Coronary artery (tissue), 2 donors: ENCODE measurements at places on chromosomes 3 and 15.
A peak's percentile ranks its signal among the peaks of the same experiment; 100 is the strongest.

DNA sequence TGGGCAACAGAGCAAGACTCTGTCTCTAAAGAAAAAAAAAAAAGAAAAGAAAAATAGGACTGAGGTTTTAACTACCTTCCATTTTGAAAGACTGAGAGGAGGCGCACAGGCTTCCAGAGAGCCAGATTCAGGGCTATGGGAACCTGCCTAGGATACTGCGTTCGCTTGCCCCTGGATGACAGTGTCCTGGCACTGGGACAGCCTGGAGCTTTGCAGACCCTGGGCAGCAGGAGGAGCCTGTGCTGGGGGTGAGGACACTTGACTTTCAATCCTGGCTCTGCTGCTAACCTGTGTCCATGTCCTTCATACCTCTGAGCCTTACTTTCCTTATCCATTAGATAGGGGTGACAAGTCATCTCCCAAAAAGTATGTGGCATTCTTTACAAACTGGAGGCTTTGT, 31.2 kb downstream of the CD276 start:
- no peak for DNase-seq

DNA sequence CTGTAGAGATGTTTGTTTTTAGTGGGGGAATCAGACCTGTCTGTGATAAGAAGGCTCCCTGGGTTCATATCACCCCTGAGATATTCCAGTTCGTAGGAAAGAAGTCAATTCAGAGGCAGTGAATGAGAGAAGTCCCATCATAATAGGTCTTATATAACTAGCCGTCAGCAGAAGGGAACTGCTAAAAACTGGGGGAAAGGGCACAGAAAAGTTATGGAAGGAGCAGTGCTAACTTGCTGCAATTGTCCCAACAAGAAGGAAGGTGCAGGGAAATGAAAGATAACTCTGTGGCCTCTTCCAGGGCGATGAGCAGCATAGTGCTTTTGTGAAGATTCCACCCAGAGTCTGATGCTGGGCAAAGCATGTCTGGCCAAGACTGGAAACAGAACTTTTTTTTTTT, 9.0 kb upstream of the CA12 start:
- no peak for DNase-seq

DNA sequence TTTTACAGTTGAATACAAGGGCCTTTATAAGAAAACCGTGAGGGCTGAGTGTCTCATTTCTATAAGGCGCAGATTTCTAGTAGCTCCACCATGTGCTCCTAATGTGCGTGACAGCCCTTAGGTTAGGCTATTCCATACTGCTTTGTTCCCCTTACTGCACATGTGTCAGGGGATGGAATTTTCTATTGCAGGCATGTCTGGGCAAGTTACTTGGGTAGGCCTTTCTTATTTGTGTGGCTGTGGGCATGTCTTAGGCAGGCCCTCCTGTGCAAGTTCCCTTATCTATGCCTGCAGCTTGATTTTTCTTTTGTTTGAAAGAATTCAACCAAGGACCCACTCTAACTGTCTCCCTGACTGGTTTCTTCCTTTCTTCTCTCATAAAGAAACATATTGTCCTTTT, 434.2 kb upstream of the CNTN3 start:
- no peak for DNase-seq

GRCh38 chr3:713006-713621, 379.7 kb upstream of the CNTN6 start:
- no peak for DNase-seq

GRCh38 chr15:61549727-61550126, 320.6 kb upstream of the RORA start:
- no peak for DNase-seq

DNA sequence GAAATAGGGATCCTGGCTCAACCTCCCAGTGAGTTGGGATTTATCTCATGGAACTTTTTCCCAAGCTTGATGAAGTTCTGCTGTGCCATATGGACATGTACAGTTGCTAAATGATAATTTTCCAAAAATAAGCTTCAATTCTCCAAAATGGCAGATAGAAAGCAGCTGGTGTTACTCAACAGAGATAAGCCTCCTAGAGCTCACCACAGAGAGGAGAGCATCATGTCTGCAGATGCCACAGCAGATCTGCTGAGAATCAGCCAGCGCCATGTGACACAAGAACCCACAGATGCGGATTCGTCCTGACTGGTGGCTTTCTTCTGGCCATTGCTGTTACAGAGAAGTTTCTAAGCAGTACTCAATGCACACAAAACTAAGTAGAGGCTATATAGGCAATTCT, 50.6 kb downstream of the AGTR1 start:
- no peak for DNase-seq

GRCh38 chr15:42457445-42458442, 33.2 kb downstream of the ZNF106 start:
- DNase-seq = peak; percentile 86

- no peak for DNase-seq
Measured at GRCh38 chr3:160163229-160163878, 61.9 kb upstream of the C3orf80 start.
